ENCODE measurements at places on chromosomes 16 and 17.

GRCh38 chr17:41167561-41167960 lies 460 bp downstream of the KRTAP4-3 start:
- DNase-seq: no peak

- DNase-seq: no peak
These were observed 32.9 kb upstream of the FBXO47 start for GRCh38 chr17:39000021-39000601.

DNA sequence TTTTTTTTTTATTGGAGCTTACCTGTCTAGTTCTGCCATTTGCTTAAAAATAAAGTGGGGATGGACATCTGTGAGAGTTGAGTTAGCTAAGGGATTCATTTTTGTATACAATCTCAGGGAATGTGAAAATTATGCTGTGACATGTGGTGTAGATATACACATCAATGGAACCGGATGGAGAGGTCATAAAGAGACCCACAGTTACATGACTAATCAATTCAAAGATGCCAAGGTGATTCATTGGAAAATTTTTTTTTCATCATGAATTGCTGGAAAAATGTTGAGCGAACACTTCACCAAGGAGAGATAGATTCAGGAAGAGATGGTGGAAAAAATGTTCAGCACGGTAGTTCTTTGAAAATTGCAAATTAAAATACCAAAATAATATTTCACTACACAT lies 605.4 kb upstream of the KIF2B start:
- DNase-seq: no peak

DNA sequence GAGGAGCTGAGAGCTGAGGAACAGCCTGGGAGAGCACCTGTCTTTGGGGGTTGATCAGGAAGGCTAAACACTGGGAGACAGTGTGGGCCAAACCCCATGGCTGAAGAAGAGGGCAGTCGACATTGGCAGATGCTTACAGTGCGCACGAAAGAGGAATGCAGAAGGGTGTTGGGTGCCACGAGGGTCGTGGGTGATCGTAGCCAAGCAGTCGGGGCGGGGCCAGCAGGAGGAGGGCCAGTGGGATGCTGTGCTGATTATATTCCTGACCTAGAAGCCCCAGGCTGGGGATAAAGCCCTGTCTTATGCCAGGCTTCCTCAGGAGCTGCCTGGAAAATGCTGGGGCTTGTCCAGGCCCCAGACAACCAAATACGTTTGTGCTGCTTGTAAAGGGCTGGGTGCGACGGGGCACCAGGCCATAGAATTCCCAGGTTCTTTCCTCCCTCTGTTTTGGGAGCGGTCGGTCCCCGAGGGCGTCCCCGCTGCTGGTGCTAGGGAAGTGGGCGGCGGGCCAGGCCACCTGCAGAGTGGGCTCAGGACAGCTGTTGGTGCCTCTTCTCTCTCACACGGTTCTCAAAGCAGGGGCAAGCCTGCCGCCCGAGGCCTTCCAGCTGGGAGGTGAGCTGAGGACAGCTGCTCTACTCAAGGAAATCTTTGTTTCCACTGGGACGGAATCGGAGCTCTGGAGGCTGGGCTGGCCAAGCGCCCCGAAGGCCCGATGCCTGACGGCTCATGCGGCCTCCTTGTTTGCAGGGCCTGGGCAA lies 10.0 kb downstream of the C1QTNF1 start:
- DNase-seq: no peak

DNA sequence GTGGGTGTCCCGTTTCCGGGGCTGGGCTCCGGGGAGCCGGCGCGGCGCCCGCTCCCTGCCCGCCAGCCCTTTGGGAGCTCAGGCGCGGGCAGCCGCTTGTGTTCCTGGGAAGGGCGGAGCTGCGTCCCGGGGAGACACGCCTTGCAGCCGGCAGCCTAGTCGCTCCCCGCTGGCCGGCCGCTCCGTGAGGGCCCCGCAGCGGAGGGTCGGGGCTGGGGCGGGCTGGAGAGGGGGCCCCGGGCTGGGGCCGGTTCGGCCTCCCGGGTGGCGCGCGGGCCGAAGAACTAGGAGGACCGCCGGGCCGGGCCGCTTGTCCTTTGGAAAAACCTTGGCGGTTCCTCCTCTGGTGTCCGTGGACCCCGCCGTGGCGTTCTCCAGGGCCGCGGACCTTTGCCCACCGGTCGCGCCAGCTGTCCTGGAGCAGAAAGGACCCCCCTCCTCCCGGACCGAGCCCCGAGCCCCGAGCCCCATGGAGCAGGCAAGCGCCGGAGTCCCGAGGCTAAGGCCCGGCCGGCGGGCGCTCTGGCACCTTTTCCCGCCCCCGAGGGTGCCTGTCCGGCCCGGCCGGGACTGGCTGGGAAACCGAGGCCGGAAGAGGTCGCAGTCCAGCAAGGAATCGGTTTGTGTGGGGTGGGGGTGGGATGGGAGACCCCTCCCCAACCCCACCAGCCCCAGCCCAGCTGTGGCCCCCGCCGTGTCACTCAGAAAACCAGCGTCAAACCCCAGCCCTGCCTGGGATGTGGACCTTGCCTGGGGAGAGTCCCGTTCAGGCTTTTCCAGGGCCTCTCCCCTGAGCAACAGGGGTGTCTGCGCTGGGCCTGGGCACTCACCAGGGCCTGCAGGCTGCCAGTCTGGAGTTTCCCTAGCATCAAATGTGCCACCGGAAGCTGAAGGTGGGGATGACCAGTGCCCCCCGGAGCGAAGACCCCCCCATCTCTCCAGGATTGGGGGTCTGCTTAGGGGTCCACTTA lies 6.8 kb upstream of the TBC1D3B start:
- no peak for DNase-seq

DNA sequence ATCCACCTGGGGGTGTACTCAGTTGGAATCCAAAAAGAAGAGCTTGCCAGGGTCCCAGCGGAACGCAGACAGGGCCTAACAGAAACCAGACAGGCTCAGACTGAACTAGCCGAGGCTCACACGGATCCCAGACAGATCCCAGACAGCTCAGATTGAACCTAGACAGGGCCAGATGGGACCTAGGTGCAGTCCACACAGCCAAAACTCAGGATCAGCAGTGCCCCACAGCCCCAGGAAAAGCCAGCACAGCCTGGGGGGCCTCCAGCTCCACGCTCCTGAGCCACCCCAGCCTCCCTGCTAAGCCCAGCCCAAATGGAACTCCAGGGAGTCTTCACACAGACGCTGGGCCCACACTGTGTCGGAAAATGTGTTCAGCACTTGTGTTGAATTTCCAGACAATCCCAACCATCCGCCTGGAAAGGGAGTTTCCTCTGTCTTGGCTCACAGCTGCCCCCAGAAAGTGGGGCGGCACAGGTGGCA lies 7.5 kb downstream of the STX1B start:
- DNase-seq: no peak
